Placental epithelial cell (primary cell): ENCODE measurements at places on chromosomes 4 and X. TPM values are rescaled to one million over a fixed set of nuclear protein-coding genes. Genes with fewer than 3 reads are reported as not detected.

ZNF182 gene
- total RNA-seq = 2.3 and 4.7 TPM in 2 replicates

MTMR8 gene
- 0.76 and 0.79 TPM in 2 replicates for total RNA-seq

NR0B1 gene
- not detected in 2 replicates for total RNA-seq

GYPE gene
- total RNA-seq = 0.39 TPM in 1 of 2 replicates, not detected in the other

KDR gene
- total RNA-seq = 0.33 and 16.1 TPM in 2 replicates

HSFX1 gene
- 0.39 and 0.43 TPM in 2 replicates for total RNA-seq

MAGEB17 gene
- not detected in 2 replicates for total RNA-seq

RAI2 gene
- total RNA-seq = not detected in 2 replicates

CEP44 gene
- 11.1 and 15.3 TPM in 2 replicates for total RNA-seq

TRAPPC2 gene
- total RNA-seq = 18.7 and 28.3 TPM in 2 replicates

PNMA6F gene
- not detected in 2 replicates for total RNA-seq

BBS12 gene
- 4.7 and 6.0 TPM in 2 replicates for total RNA-seq

MSX1 gene
- under 0.01 and 1.1 TPM in 2 replicates for total RNA-seq

DKK2 gene
- 13.0 and 20.0 TPM in 2 replicates for total RNA-seq

MSANTD1 gene
- total RNA-seq = 1.7 and 2.7 TPM in 2 replicates

UGT2B10 gene
- not detected in 2 replicates for total RNA-seq

ARMCX6 gene
- total RNA-seq = 23.4 and 44.4 TPM in 2 replicates

INTU gene
- 13.0 and 13.8 TPM in 2 replicates for total RNA-seq

CDKL5 gene
- total RNA-seq = 9.0 and 11.8 TPM in 2 replicates

MID1 gene
- 22.8 and 52.3 TPM in 2 replicates for total RNA-seq

TMEM150C gene
- total RNA-seq = under 0.01 and 0.11 TPM in 2 replicates

UGT2B7 gene
- total RNA-seq = 0.22 TPM in 1 of 2 replicates, not detected in the other

CXCL6 gene
- 0.39 TPM in 1 of 2 replicates, not detected in the other for total RNA-seq

LGI2 gene
- not detected in 2 replicates for total RNA-seq

MAGEA4 gene
- total RNA-seq = not detected in 2 replicates

SSX2 gene
- not detected in 2 replicates for total RNA-seq

RAB9B gene
- 0.39 and 0.54 TPM in 2 replicates for total RNA-seq

TCEAL7 gene
- 2.1 and 10.6 TPM in 2 replicates for total RNA-seq

SSX2B gene
- total RNA-seq = not detected in 2 replicates

CCDC110 gene
- total RNA-seq = 0.11 and 0.39 TPM in 2 replicates

GC gene
- not detected in 2 replicates for total RNA-seq

CT45A3 gene
- not detected in 2 replicates for total RNA-seq

OPN1MW2 gene
- not detected in 2 replicates for total RNA-seq

ENPEP gene
- 0.39 and 2.3 TPM in 2 replicates for total RNA-seq

PLS3 gene
- total RNA-seq = 225 and 409 TPM in 2 replicates

IL13RA2 gene
- total RNA-seq = 0.11 TPM in 1 of 2 replicates, not detected in the other

AKAP14 gene
- total RNA-seq = not detected in 2 replicates

USP26 gene
- total RNA-seq = not detected in 2 replicates

PABPC1L2B gene
- total RNA-seq = not detected in 2 replicates

ANXA10 gene
- total RNA-seq = not detected in 2 replicates

FREM3 gene
- total RNA-seq = not detected in 2 replicates

PLAC8 gene
- 80.9 and 258 TPM in 2 replicates for total RNA-seq

BBS7 gene
- 10.2 and 20.7 TPM in 2 replicates for total RNA-seq

PCDH7 gene
- 111 and 221 TPM in 2 replicates for total RNA-seq

ADGRG4 gene
- total RNA-seq = under 0.01 TPM in 1 of 2 replicates, not detected in the other

ZCCHC12 gene
- total RNA-seq = under 0.01 TPM in 1 of 2 replicates, not detected in the other

SPACA5 gene
- total RNA-seq = not detected in 2 replicates

ZNF674 gene
- total RNA-seq = 4.3 and 6.4 TPM in 2 replicates

GBA3 gene
- total RNA-seq = 0.43 and 0.79 TPM in 2 replicates

DCLK2 gene
- total RNA-seq = 0.22 and 0.39 TPM in 2 replicates

SLC34A2 gene
- total RNA-seq = 0.11 TPM in 1 of 2 replicates, not detected in the other

EFHC2 gene
- total RNA-seq = not detected in 2 replicates

GRIA3 gene
- total RNA-seq = 0.76 TPM in 1 of 2 replicates, not detected in the other

MOSPD2 gene
- 15.3 and 17.7 TPM in 2 replicates for total RNA-seq
